Mesothelial cell of epicardium (in vitro differentiated cells): ENCODE measurements at places on chromosomes 6 and 20. TPM values are rescaled to one million over a fixed set of nuclear protein-coding genes. Genes with fewer than 3 reads are reported as not detected.

DNA sequence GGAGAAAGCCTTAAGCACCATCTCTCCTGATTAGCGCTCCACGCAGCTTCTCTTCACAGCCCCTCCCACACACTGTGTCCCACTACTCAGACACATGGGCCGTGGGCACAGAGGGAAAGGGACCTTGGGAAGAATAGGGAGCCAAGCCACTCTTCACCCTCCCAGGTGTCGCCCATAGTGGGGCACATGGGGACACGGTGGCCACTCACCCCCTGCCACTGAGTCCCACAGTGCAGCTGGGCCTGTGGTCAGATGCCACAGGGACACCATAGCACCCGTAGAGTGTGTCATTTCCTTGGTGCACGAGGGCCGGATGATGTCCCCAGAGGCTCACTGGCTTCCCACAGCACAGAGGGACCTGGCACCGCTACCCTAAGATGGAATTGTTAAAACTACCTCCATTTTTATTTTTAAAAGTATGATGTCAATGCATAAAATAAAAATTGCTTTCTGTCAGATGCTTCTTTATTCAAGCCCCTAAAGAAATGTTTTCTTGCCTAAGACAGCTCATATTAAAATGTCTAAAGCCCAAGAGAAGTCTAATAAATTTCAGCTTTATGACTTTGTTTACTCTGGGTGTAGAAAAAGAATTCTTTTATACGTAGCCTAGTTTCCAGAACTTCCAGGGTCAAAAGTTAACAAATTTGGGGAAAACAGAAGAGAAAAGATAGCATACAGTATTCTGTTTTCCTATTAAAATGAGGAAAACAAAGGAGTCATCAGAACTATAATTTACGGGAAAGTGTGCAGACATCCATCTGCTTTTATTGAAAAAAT lies 191.0 kb upstream of the SNX9 start:
- no peak for DNase-seq

DNA sequence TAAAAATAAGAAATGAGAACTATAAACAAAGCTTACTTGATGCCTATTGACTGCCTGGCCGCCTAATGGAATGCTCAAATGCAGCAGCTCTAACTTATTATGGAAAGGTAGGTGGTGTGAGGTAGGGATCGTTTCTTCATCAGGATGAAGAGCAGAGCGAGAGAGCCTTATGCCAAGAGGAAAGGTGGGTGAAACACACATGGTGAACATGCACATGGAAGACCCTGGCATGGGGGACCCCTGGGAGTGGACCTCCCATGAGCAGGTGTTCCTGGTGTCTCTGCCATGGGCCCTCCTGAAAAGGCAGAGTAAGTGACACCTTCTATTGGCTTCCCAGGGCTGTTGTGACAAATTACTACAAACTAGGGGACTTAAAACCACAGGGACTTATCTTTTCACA lies 130.1 kb downstream of the CDH4 start:
- DNase-seq = no peak

GRCh38 chr6:145819994-145820393 lies 5.4 kb upstream of the FBXO30 start:
- no peak for DNase-seq

GRCh38 chr6:17390276-17390675 lies 3.1 kb upstream of the CAP2 start:
- no peak for DNase-seq

GRCh38 chr20:12413116-12413515 lies 495.4 kb downstream of the BTBD3 start:
- DNase-seq = no peak

EYS gene
- total RNA-seq = 0.52 to 0.69 TPM (median 0.60 TPM) in 3 replicates

TRIM15 gene
- total RNA-seq = not detected in 3 replicates

NTSR1 gene
- 0.36 to 0.71 TPM (median 0.54 TPM) in 3 replicates for total RNA-seq
